ENCODE measurements at places on chromosomes 5 and 9. TPM values are rescaled to one million over a fixed set of nuclear protein-coding genes. Genes with fewer than 3 reads are reported as not detected.

The GEMIN5 gene
- 14.3 TPM for total RNA-seq

The FBXO38 gene
- 25.7 TPM for total RNA-seq

The IRX1 gene
- 1.7 TPM for total RNA-seq

The TMEM215 gene
- not detected for total RNA-seq

The UBE2D2 gene
- 69.2 TPM for total RNA-seq

The KIF24 gene
- 2.5 TPM for total RNA-seq

The PKN3 gene
- total RNA-seq: 3.0 TPM

The CFAP90 gene
- total RNA-seq: 0.13 TPM

The GALNT12 gene
- total RNA-seq: 3.8 TPM

The NEUROG1 gene
- total RNA-seq: not detected

The PHF24 gene
- 0.40 TPM for total RNA-seq
